ENCODE measurements at places on chromosomes 4 and X. TPM values are rescaled to one million over a fixed set of nuclear protein-coding genes. Genes with fewer than 3 reads are reported as not detected.

UGT2A1 gene
- not detected for total RNA-seq

DOK7 gene
- total RNA-seq, result 0.28 TPM

MAGEB1 gene
- total RNA-seq, result not detected

FAM9B gene
- total RNA-seq, result not detected

SLC49A3 gene
- total RNA-seq, result 11.5 TPM

MAGEA2B gene
- not detected for total RNA-seq

BMP3 gene
- total RNA-seq, result 20.9 TPM

GPC4 gene
- total RNA-seq, result 18.4 TPM

PNMA6F gene
- not detected for total RNA-seq

DGAT2L6 gene
- total RNA-seq, result not detected

MAGEA4 gene
- not detected for total RNA-seq

SHROOM3 gene
- total RNA-seq, result 158 TPM

CHRNA9 gene
- total RNA-seq, result not detected

VCX gene
- not detected for total RNA-seq

POU3F4 gene
- total RNA-seq, result 1.0 TPM

RNF212 gene
- 2.3 TPM for total RNA-seq

PLP1 gene
- 4.9 TPM for total RNA-seq

DCLK2 gene
- total RNA-seq, result 4.3 TPM

BEND4 gene
- total RNA-seq, result 0.14 TPM

PNMA6A gene
- total RNA-seq, result 0.26 TPM

SPINK2 gene
- total RNA-seq, result 2.7 TPM

TCEAL2 gene
- total RNA-seq, result 1.2 TPM

IL13RA2 gene
- total RNA-seq, result 0.22 TPM

SPANXA2 gene
- not detected for total RNA-seq

MAPK10 gene
- total RNA-seq, result 4.9 TPM

DMP1 gene
- total RNA-seq, result not detected

FUNDC2 gene
- total RNA-seq, result 48.9 TPM

GUCY1A1 gene
- 213 TPM for total RNA-seq

SH3D19 gene
- 140 TPM for total RNA-seq

SYTL4 gene
- 47.1 TPM for total RNA-seq
